ENCODE measurements at places on chromosomes 11 and 22.
A peak's percentile ranks its signal among the peaks of the same experiment; 100 is the strongest.

- DNase-seq: no peak
These were observed 47.1 kb downstream of the ZNRF3 start for GRCh38 chr22:28930357-28931007.

DNA sequence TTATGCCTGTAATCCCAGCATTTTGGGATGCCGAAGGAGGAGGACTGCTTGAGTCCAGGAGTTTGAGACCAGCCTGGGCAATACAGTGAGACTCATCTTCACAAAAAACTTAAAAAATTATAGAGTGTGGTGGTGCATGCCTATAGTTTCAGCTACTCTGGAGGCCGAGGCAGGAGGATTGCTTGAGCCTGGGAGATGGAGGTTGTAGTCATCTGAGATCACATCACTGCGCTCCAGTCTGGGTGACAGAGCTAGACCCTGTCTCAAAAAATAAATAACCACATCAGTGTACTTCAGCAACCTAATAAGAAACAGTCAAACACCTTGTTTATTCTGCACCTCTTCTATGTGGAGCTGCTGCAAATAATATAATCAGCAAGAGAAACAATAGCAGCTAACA, 1.4 kb downstream of the NARS2 start:
- DNase-seq: no peak

DNA sequence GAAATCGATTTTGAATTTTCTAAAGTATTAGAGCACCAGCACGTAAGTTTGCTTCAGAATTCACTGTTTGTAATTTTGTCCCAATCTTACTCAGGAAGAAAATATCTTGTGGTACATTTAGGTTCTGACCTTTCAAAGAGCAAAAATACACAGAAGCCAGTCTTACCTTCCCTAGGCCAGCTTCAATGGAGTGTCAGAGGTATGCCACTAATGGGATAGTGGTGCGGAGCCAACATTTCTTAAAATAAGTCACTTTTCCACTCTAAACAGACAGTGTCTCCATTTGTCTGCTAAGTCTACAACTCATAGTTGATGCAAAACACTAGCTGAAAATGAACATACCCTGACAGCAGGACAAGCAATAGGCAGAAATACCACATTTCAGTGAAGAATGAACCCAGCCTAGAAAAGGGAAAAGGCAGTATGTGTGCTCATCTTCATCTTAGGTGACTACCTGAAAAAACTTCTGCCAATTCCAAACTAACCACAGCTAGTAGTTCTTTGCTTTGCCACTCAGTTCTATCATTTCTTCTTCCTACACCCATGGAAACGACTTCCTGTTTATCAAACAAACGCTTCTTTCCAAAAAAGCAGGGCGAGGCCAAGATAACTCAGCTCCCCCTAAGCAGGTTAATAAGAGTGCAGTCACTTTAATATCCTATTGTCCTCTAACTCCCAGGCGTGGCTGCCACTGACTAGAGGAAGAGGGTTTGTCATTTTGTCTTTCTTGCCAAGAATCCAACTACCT, 94.0 kb upstream of the APOA1 start:
- no peak for DNase-seq

GRCh38 chr11:13376838-13377237, 86.2 kb downstream of the BTBD10 start:
- no peak for DNase-seq

DNA sequence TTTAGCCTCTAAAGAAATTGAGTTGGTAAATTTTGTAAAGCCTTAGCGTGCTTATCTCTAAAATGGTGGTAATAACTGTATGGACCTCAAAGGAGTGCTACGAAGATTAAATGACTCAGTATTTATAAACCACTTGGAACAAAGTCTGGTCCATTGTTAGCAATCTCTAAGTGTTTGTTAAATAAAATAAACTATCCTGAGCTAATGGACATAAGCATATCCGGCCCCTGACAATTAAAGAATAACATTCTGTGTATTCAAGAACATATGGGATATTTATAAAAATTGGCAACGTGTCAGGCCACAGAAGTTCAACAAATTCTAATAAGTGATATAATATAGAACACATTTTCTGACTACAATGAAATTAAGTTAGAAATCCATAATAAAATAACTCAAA, 71.0 kb downstream of the MYEOV start:
- DNase-seq: no peak

DNA sequence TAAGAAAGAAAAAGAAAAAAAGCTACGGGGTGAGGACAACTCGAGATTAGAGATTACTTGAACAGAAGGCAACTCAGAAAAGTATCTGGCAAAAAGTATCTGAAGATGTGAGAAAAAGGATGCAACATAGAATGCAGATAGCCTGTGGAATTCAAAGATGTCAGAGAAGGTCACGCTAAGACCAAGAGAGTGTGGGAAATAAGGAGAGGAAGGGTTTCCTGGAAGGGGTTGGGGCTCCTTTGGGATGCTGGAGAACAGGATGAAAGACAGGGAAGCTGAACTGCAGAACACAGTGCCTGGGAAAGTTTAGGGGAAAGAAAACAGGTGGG, 1.2 kb downstream of the GUCY1A2 start:
- DNase-seq: no peak

GRCh38 chr11:109867784-109868183, 225.4 kb upstream of the ZC3H12C start:
- DNase-seq: no peak

DNA sequence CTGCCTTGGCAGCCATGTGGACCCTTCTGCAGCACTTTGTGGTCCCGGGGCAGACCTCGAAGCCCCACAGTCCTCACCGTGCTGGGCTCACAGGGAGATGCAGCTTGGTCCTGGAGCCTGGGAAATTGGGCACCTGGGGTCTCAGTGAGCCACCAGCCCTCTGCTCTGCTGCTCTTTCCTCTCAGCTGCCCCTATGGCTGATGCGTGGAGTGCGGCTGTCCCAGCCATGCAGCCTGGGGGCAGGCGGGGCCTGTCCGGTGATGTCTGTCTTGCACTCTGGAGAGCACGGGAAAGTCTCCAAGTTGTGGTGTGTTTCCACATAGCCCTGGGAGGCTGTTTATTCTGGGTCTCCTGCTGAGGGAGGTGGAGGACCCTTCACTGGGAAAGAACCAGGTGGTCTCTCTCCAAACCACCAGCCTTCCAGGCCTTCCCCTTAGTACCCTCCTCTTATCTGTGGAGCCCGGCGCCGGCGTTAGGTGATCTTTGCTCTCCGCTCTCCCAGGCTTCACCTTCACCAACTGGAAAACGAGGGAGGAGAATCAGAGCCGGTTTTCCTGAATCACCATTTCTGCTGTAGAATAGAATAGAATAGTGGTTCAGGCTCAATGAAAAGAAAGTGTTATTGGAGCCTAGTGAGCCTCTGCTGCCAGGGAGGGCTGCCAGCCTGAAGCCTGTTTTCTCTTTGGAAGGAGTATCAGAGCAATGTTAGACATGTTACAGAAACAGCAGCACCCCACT, 41.2 kb upstream of the GRAMD4 start:
- no peak for DNase-seq

GRCh38 chr11:73288873-73289707, 17.0 kb downstream of the P2RY6 start:
- peak; percentile 88 for DNase-seq

- DNase-seq: no peak
These were observed 5.5 kb upstream of the GAB4 start for GRCh38 chr22:17013396-17014100.

- no peak for DNase-seq
These were observed 42.4 kb downstream of the BARX2 start for GRCh38 chr11:129418039-129418438.

- DNase-seq: no peak
These were observed 1.4 kb upstream of the MUC2 start for GRCh38 chr11:1073261-1073724.

DNA sequence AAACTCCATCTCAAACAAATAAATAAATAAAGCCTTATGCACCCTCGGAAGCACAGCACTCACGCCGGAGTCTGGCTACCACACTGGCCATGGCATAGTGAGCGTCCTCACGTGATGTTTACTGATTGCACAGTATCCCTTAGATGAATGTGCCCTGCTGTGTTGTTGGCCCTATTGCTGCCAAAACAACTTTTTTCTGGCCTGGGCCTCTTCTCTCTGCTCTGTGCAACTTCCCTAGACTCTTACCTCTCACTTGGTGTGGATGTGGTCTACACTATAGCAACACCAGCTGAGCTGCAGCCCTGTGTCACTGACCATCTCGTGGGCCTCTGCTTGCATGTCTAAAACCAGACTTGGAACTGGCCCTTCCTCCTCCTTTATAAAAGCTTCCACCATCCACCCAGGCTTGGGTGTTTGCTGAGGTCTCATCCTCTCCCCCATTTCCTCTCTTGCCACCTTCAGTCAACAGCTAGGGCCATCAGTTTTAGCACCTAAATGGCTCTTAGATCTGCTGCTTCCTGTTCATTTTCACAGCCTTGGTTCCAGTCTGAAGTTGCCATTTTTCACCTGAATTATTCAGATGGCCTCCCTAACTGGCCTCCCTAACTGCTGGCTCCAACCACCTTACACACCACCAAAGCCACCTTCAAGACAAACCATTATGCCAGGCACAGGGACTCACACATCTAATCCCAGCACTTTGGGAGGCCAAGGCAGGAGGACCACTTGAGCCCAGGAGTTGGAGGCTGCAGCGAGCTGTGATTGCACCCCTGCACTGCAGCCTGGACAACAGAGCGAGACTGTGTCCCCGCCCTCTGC, 9.2 kb downstream of the ZNF74 start:
- DNase-seq: no peak

GRCh38 chr11:10541561-10541930, 559 bp upstream of the RNF141 start:
- no peak for DNase-seq

- no peak for DNase-seq
These were observed 177.3 kb downstream of the DBX1 start for GRCh38 chr11:19982774-19983495.

- DNase-seq: no peak
These were observed 74.5 kb upstream of the ARFGAP3 start for GRCh38 chr22:42931421-42932196.

DNA sequence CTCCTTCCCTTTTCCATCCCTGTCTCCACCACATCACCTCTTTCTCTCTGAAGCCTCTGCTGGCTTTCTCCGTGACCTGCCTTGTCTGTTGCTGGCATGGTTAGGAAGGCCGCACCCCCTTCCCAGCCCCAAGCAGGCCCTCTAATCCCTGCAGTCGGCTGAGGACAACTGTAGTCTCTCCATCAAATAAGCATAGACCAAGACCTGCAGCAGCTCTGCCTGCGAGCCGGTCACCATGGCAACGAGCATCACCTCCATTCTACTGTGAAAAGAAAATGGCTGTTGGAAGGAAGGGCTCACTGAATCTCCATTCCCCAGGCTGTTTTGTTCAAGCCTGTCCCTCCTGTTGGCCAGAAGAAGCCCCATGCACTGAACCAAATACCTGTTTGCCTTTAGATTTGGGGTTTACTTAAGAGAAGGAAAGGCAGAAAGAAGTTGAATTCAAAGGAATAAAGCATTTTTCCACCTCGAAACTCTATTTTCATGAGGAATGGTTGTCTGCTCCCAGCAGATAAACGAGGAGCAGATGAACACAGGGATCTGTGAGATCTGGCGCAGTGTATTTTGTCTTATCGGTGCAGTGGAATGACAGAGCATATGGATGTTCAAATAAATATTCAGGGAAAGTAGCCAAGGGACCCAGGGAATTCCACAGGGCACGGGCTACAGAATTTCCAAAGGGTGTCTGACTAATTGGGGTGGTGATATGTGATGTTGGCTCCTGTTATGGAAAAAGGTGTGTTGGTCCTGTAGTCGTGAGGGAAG, 113.1 kb upstream of the TTC12 start:
- peak; percentile 53 for DNase-seq

- no peak for DNase-seq
These were observed 19.9 kb downstream of the HPS4 start for GRCh38 chr22:26463688-26464087.

GRCh38 chr11:70024773-70025045, 53.4 kb upstream of the ANO1 start:
- DNase-seq: no peak

GRCh38 chr11:123377355-123377754, 52.7 kb upstream of the GRAMD1B start:
- no peak for DNase-seq

DNA sequence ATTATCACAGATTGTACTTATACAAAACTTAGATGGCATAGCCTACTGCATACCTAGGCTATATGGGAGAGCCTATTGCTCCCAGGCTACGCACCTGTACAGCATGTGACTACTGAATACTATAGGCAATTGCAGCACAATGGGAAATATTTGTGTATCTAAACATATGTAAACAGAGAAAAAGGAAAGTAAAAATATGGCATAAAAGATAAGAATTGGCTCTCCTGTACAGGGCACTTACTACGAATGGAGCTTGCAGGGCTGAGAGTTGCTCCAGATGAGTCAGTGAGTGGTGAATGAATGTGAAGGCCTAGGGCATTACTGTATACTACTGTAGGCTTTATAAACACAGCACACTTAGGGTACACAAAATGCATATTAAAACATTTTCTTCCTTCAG, 13.2 kb downstream of the APOL6 start:
- DNase-seq: no peak

DNA sequence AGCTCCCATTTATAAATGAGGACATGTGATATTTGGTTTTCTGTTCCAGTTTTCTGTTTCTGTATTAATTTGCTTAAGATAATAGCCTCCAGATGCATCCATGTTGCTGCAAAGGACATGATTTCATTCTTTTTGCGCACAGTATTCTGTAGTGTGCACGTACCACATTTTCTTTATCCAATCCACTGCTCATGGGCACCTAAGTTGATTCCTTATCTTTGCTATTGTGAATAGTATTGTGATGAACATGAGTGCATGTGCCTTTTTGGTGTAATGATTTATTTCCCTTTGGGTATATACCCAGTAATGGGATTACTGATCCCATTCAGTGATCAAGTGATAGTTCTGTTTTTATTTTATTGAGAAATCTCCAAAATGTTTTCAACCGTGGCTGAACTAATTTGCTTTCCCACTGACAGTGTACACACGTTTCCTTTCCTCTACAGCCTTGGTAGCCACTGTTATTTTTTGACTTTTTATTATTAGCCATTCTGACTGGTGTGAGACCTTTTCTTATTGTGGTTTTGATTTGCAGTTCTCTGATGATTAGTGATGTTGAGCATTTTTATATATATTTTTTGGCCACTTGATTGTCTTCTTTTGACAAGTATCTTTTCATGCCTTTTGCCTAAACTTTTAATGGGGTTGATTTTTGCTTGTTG, 226.0 kb upstream of the ANO3 start:
- DNase-seq: no peak

DNA sequence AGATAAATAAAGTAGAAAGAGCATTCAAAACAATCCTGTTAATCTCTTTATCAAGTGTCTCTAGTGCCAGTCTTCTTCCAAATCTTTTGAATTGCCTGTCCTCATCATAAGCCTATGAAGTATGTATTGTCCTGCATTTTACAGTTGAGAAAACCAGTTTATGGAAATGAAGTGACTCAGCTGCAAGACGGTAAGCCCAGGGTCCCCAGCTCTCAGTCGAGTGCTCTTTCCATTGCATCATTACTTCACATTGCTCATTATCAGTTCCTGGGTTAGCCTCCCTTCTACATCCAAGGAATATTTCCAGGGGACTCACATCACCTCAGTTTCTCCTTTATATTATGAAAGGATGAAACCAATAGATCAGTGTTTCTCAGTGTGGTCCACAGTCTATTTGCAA, 9.1 kb upstream of the P4HA3 start:
- no peak for DNase-seq

- no peak for DNase-seq
These were observed 380.3 kb downstream of the AASDHPPT start for GRCh38 chr11:106457727-106458126.

- DNase-seq: no peak
These were observed 36.3 kb downstream of the SLC5A1 start for GRCh38 chr22:32079130-32080089.

All from NCI-H1417 (cell line).